ENCODE measurements at places on chromosomes 6 and 20.

DNA sequence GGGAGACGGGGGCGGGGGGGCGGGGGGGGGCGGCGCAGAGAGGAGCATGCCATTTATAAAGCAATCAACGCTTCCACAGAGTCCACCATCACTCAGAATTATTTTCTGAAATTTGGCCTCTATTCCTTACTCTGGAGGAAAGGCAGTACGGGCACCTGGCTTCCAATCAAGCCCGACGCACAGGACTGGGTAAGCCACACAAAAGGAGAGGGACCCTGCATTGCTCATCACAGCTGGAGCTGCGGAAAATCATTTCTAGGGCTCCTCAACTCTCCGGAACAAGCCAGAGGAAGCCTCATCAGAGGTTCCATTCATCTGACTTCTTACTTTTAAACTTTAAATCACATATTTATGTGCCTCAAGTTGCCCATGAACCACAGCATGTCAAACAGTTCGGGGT lies 55.9 kb downstream of the TTI1 start:
- DNase-seq, result no peak

DNA sequence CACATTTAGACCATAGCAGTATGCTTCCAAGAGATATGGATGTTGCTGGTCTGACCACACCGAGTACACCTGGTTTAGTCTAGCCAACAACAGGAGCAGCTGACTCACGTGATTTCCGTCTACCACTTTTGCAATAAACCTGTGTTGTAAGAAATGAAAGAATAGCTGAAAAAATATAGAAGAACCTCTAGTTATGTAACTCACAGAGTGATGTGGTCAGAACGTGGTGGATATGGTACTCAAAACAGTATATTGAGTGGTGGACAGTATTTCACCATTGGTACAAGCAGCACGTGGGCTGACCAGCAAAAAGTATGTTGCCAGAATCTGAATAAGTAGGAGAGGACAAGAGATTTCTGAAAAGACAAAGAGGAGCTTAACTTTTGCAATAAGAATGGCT lies 226.9 kb downstream of the TBC1D7 start:
- DNase-seq, result no peak

DNA sequence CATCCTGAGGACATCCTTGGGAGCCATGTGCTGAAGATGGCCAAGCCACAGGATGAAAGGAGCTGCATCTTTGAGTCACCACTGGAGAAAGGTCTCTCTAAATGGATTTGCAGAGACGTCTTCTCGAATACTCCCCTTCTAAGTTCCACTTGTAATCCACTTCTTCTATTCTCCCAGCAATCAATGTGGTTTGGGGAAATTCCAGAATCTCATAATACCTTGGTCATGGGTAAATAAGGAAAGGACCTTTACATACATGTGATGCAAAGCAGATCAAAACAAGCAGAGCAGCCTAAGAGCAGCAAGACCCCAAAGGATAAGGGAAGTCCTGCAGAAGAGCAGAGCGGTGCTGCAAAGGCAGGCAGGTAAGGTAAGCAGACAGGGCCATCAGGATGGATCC lies 35.3 kb downstream of the TRIM38 start:
- DNase-seq, result no peak

DNA sequence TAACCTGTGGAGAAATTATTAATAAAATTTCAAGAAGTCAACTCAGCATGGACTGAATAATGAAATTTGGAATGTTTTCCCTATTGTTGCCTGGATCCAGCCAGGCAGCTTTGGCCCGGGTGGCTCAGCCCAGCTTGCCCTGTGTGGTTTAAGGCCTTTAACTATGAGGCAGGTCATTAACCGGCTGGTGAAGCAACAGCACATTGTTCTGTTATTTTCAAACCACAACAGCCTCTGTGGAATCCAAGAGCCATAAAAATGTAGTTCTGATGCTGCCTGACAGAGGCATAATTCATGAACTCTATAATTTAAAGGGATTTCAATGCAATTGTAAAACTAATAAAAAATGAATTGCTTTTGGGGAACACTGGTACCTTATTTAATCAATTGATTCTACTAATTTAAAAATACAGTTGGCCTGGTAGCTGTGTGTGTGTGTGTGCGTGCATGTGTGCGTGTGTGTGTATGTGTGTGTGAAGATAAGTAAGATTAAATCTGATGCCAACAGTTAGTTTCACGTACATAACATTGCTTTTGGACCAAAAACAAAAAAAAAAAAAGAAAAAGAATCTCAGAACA lies 117.7 kb downstream of the RPS12 start:
- DNase-seq, result peak; percentile 65

GRCh38 chr20:57308451-57309271 lies 20.9 kb upstream of the SPO11 start:
- no peak for DNase-seq

DNA sequence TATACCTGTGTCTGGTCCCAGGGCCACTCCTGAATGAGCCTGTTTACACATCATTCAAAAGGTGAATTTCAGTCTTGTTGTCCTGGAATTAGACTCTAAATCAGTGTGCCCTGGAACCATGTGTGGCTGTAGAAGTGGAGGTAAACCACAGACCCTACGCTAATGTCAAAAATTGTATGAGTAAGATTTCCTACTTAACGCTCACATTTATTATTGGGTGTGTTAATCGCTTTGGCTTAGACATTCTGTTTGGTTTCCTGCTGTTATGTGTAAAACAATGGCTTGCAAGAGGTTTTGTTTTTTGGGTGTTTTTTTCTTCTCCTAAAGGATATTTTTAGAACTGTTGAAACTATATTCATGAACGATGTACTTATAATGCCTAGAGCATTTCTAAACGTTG lies 19.3 kb downstream of the PLCB1 start:
- no peak for DNase-seq

DNA sequence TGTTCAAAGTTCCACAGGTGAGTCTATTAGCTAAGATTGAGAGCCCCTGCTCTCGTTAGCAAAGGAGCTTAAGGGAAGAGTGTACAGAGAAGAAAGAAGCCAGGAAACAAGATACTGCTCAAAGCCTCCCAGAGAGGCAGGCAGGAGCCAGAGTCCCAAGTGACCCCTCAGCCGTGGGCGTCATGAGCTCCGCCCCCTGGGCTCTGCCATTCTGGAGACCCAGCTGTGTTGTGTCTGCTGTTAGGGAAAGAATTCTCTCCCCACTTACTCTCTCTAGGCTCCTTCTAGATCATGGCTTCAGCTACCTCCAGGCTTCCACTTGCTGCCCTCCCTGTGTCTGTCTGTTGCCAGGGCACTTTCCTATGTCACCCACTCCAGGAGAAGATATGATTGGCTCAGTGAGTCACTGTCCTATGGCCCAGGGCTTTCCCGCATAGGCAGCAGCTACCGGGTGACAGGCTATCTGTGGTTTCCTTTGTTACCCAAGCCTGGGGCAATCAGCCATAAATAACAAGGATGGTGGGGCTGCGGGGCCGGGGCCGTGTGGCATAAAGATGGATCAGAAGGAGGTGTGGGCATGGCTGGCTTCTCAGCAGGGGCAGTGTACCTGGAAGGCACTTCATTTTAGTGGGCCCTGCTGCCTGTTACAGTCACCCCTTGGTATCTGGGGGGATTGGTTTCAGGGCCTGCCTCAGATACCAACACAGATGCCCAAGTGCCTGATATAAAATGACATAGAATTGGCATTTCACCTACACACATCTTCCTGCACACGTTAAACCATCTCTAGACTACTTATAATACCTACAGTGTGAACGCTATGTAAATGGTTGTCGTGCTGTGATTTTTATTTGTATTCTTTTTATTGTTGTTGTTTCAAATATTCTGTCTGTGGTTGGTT lies 118.9 kb downstream of the ARMC2 start:
- DNase-seq, result peak; percentile 80

GRCh38 chr6:79143320-79143898 lies 65.4 kb upstream of the PHIP start:
- DNase-seq, result no peak
